ENCODE measurements at places on chromosomes 16 and 17. TPM values are rescaled to one million over a fixed set of nuclear protein-coding genes. Genes with fewer than 3 reads are reported as not detected.

- peak; percentile 86 for DNase-seq
Measured at GRCh38 chr16:70703041-70703834, 17.4 kb upstream of the MTSS2 start.

DNA sequence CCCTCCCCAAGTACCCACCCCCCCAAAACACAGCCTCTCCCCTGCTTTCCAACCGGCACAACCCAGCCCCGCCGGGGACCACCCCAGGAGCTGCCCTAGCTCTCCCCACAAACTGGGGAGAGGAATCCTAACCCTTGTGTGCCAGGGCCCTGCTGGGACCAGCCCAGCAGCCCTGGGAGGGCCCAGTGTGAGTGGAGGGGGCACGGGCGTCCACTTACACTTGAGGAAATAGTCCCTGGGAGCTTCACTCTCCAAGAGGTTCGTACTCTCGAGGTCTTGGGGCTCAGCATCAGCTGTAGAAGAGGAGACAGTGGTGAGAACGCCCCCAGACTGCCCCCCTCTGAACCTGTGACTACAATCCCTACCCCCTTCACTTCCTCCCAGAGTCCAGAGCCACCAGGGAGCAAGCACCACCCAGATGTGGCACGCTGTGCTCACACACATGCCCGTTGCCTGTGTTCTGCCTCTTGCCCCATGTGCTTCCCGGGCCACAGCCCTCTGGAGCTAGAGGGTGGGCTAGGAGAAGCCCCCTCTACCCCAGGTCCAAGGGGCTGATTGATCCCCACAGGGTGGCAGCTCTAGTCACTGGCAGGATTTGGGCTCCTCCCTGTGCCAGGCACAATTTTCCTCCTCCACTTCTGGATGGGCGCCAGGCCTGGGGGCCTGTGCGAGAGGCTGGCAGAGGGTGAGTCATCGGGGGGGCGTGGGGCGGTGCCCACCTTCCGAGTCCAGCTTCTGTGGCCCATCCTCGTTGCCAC, 3.0 kb downstream of the TRIM47 start:
- DNase-seq: no peak

DNA sequence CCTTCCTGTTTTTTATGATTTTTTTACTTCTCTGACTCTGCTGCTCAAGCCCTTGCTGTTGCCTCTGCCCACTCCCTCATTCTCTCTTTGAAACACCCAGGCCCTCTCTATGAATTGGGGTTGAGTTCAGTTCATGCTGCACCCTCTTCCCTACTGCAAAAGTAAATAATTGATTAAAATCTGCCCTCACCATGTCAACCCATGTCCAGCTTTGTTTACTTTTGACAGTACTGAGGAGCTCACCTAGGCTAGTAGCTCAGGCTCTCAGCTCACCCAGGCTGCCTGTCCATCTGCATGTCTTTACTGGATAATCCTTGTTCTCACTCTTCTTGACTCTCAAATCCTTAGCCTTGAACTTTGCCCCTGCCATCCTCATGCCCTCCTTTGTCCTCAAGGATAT, 95.2 kb downstream of the SPACA3 start:
- no peak for DNase-seq

Gene ACSM5
- under 0.01 TPM for total RNA-seq

Gene GGA3
- total RNA-seq: 14.2 TPM

Gene IL21R
- 0.43 TPM for total RNA-seq

Gene MARCHF10
- 0.32 TPM for total RNA-seq

All from fibroblast of villous mesenchyme (primary cell).